ENCODE measurements at places on chromosomes 4 and X. TPM values are rescaled to one million over a fixed set of nuclear protein-coding genes. Genes with fewer than 3 reads are reported as not detected.

DNA sequence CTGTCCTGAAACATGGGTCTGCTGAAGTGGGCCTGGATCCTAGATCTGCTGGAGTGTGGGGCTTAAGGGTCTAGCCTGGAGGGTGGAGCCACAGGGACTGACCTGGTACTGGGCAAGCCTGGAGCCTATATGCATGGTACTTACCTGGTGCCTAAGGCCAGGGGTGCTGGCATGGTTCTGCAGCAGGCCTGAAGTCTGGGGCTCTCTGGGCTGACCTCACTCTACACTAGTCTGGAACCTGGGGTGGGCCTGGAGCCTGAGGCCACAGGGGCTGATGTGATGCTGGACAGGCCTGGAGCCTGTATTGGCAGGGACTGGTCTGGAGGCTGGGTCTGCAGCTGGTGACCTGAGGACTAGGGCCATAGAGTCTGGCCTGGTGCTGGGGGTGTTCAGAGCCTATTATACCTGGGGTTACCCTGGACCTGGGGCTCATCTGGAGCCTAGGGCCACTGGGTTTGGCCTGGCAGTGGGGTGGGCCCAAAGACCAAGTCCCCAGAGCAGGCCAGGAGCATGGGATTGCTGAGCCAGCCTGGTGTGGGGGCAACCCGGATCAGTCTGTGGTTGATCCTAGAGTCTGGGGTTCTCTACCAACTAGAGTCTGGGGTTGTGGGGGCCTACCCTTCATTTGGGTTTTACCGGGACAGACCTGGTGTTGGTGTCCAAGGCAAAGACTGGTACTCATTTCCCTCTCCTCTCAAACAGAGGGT, 179.6 kb downstream of the SLC4A4 start:
- no peak for DNase-seq

The CENPVL2 gene
- not detected for total RNA-seq

DNA sequence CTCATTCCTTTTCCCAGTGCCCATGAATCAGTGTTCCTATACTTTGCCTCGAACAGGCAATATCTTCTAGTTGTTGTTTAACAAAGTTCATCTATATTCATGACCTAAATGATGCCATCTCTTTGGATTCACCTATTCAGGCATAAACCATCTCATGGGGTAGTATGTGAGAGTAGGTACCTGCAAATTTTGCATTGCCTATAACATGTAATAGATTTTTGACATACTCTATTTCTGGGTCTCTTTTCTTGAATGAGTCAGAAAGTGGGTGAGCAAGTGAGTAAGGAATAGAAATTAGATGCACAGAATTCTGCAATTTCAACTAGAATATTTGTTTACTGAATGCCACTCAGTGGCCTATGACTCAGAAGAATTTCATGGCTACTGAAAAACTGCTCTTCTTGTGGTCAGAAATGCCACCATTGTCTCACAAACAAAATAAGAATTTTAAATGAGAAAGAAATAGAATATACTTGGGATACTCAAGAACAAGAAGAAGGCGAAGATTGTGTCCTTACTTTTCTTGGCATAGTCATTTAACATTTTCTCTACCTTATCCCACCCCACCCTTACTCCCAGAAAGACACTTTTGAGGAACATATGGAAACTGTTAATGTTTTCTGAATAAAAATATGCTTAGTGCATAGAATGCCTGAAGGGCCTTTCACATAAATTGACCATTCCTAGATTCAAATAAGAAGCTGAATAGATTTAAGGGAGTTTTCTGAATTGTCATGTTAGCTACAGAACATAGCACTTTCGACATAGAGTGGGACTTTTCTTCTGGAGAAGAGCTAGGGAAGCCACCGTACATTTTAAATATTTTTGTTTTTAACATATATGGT, 86.8 kb downstream of the HHIP start:
- no peak for DNase-seq

DNA sequence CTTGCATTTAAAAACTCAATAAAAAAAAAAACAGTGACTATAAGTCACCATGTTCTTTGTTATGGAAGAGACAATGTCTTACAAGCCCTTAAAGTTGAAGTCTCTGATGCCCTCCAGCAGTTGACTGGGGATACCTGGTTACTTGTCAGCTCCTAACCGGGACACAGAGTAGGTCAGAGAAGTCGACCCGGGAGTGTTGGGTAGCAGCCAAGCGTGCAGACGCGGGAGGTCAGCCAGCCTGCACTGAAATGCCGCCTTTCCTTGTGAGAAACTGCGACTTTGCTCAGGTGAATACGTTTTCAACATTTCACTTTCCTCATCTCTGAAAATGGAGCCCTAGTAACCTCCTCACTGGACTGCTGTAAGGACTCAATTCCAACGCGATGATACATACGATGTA, 81.8 kb downstream of the F11 start:
- DNase-seq, result no peak

The C4orf36 gene
- total RNA-seq, result not detected

The CXCL6 gene
- total RNA-seq, result not detected

The HPSE gene
- total RNA-seq, result 23.1 TPM

- no peak for DNase-seq
Measured at GRCh38 chr4:119025916-119026661, 109.5 kb upstream of the MYOZ2 start.

DNA sequence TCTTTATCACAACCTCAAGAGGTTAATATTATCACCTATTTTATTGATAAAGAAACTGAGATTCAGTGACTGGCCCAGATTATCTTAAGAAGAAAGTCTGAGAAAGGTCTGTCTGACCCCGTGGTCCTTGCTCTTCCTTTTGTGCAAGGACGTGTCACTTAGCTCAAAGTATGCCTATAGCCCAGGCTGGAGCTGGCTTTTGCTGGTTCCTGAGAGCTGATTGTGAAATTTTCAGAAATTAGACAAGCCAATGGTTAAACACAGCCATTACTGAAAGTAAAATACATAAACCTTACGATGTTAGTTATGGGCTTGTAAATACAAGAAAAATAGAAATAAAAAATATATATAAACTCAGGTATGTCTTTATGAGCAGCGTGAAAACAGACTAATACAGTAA, 70.1 kb downstream of the CHRNA9 start:
- DNase-seq, result no peak

GRCh38 chr4:89894649-89895550, at the start of gene MMRN1:
Gene MMRN1 (plus strand): TSS chr4:89894854. CDS start chr4:89894972, 118 bp downstream.
- DNase-seq, result no peak

- DNase-seq, result no peak
Measured at GRCh38 chr4:7197910-7198309, 5.6 kb downstream of the SORCS2 start.

DNA sequence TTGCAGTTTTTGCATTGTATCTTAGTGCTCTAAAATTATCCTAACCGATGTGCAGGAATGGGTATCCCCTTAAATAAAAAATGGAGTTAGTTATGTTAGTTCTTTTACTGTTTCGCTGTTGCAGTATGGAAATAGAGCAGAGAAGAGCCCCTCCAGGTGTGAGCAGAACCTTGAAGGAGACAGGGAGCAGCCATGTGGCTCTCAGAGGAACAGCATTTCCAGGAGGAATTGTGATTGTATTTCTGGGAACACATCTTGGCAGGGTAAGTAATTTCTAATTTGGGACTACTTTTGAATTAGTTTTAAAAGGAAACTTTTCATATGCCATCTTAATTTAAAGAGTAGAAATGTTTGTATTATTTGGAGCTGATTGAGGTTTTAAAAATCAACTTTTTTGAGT, 5.3 kb upstream of the CCDC158 start:
- no peak for DNase-seq

The SMARCA5 gene
- 59.9 TPM for total RNA-seq

GRCh38 chr4:189302719-189303118, 638.0 kb upstream of the FRG1 start:
- no peak for DNase-seq

- no peak for DNase-seq
Measured at GRCh38 chr4:158895797-158896576, 127.2 kb downstream of the FNIP2 start.

The DDX53 gene
- total RNA-seq, result not detected

GRCh38 chr4:54001668-54002365, 62.6 kb downstream of the CHIC2 start:
- no peak for DNase-seq

GRCh38 chrX:109719264-109719663, 13.8 kb downstream of the ACSL4 start:
- no peak for DNase-seq

The ARHGEF9 gene
- total RNA-seq, result 18.9 TPM

GRCh38 chr4:103429283-103429682, 231.1 kb upstream of the CENPE start:
- DNase-seq, result no peak

The RPA4 gene
- 0.78 TPM for total RNA-seq

The KCND1 gene
- 3.3 TPM for total RNA-seq

DNA sequence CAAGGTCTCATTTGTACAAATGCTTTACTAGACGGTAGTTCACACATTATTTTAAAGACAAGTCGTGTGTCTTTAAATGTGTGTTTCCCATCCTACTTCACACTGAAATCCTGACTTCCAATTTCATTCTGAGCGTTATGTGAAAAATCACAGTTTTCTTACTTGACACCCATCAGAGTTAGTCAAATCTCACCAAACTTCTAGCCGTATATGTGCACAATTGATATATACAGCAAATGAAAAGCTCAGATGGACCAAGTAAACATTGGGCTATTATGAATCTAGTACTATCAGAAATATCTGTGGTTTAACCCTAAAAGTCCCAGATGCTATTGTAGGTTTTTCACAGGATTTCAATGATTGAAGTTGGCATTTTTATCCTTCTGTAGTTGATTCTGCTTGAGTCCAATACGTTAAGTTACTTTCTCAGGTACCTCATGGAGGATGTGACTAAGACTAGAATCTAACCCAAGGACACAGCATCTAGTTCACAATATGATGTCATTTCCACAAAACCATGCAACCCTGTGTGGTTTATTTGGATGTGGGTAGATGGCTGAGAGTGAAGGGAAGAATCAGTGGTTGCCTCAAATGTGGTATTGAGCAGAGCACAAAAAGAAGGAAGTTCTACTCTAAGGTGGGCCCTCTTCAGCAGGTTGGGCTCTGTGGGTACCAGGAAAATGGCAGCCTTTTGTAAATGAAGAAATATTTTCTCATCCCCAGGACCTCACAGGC, 22.1 kb upstream of the TRIM60 start:
- DNase-seq, result peak; percentile 47

GRCh38 chr4:112509243-112510141, 6.5 kb downstream of the NEUROG2 start:
- no peak for DNase-seq

The ARFIP1 gene
- 23.2 TPM for total RNA-seq

- peak; percentile 1 for DNase-seq
Measured at GRCh38 chrX:129983575-129984110, 1.2 kb downstream of the BCORL1 start.

The UCHL1 gene
- 0.44 TPM for total RNA-seq

- DNase-seq, result no peak
Measured at GRCh38 chr4:94571715-94572114, 120.0 kb downstream of the PDLIM5 start.

The NLRP2B gene
- total RNA-seq, result not detected

The DMRTC1 gene
- not detected for total RNA-seq

The ARHGAP4 gene
- total RNA-seq, result 128 TPM

- no peak for DNase-seq
Measured at GRCh38 chr4:135120195-135120594, 918.6 kb upstream of the PABPC4L start.

DNA sequence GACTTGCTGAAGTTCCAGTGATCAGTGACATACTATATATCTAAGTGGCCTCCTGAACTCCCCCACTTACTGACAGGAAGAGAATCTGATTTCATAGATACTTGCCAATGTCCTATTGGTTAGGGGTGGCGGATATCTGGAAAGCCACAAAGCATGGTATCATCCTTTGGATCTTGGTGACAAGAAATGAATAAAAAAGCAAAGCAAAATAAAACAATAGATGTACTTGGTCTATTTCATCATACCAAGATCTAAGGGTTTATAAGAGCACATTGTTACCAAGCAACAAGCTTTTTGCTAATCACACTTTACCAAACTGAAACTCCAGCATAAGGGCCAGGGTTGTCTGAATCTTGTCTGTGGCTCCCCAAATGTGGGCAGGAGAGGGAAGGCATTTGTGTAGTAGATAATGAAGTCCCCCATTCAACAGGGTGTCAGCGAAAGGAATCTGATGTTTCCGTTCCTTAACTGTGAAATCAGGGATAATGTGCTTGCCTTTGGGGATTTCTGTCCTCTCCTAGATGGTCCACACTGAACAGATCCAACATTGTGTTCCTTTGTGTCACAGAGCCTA, 125.0 kb upstream of the SMIM10 start:
- no peak for DNase-seq

DNA sequence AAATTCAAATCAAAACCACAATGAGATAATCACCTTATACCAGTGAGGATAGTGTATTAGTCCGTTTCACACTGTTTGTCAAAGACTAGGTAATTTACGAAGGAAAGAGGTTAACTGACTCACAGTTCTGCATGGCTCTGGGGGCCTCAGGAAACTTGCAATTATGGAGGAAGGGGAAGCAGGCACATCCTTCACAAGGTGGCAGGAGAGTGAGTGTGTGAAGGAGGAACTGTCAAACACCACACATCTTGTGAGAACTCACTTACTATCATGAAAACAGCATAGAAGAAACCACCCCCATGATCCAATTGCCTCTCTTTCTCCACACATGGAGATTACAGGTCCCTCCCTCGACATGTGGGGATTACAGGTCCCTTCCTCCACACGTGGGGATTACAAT, 54.7 kb upstream of the TRPC5 start:
- DNase-seq, result no peak

DNA sequence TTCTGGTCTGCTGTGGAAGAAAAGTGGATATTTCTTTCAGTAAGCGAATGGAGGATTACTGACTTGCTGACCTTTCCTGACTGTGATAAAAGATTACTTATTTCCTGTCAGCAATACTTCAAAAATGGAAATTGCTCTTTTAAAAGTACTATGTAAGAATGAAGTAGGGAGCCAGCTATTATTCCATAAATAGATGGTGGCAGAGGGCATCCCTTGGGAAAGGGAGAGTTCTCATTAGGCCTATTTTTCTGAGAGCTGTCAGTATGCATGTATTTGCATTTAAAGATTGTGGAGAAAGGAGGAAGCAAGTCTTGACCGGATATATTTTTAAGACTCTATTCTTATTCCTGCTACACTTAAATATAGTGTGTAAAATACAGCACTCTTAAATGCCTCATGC, 37.2 kb downstream of the TMEM47 start:
- DNase-seq, result no peak

GRCh38 chr4:67291644-67292043, 253.7 kb downstream of the CENPC start:
- DNase-seq, result no peak

The GDPD2 gene
- total RNA-seq, result 0.10 TPM

- DNase-seq, result no peak
Measured at GRCh38 chr4:56657818-56658217, 23.3 kb downstream of the HOPX start.

GRCh38 chr4:165418073-165418472, 39.3 kb downstream of the CPE start:
- DNase-seq, result no peak

All from activated T-helper 1 cell treated with anti-CD3 and anti-CD28 coated beads, Interleukin-12 subunit alpha, Interleukin-12 subunit beta, Interleukin-2, Interleukin-4 antibody, amounts not matched to agents 30 ng/mL and 10 ng/mL and 1 ng/mL, durations not matched to agents 14 hours and 24 hours and 36 hours (primary cell).